ENCODE measurements at places on chromosomes 7 and 10. TPM values are rescaled to one million over a fixed set of nuclear protein-coding genes. Genes with fewer than 3 reads are reported as not detected.
A peak's percentile ranks its signal among the peaks of the same experiment; 100 is the strongest.

- no peaks in the 10 kb centered on the region for H3K36me3 ChIP-seq
- H3K4me1 ChIP-seq, result peaks cover 25% of the 10 kb centered on the region
- H3K27me3 ChIP-seq, result no peaks in the 10 kb centered on the region
These were observed 137.7 kb downstream of the SEMA3C start for GRCh38 chr7:80781146-80781545.

FAM221A gene
- 3.2 TPM for total RNA-seq

- no peak overlapping the region for H3K4me3 ChIP-seq
- peaks cover 56% of the 10 kb centered on the region for H3K4me1 ChIP-seq
- no peak for ATAC-seq
- H3K27me3 ChIP-seq, result no peaks in the 10 kb centered on the region
- H3K27ac ChIP-seq, result no peak overlapping the region
These were observed 65.4 kb upstream of the STEAP1B start for GRCh38 chr7:22565315-22565811.

ZNF485 gene
- total RNA-seq, result 2.2 TPM

GRCh38 chr7:113460067-113460466 is 341.7 kb upstream of the SMIM30 start:
- no peaks in the 10 kb centered on the region for H3K4me1 ChIP-seq
- H3K27me3 ChIP-seq, result no peaks in the 10 kb centered on the region
- no peak overlapping the region for H3K4me3 ChIP-seq
- no peak for ATAC-seq
- H3K36me3 ChIP-seq, result no peaks in the 10 kb centered on the region

UCN3 gene
- not detected for total RNA-seq

VKORC1L1 gene
- 20.4 TPM for total RNA-seq

DNA sequence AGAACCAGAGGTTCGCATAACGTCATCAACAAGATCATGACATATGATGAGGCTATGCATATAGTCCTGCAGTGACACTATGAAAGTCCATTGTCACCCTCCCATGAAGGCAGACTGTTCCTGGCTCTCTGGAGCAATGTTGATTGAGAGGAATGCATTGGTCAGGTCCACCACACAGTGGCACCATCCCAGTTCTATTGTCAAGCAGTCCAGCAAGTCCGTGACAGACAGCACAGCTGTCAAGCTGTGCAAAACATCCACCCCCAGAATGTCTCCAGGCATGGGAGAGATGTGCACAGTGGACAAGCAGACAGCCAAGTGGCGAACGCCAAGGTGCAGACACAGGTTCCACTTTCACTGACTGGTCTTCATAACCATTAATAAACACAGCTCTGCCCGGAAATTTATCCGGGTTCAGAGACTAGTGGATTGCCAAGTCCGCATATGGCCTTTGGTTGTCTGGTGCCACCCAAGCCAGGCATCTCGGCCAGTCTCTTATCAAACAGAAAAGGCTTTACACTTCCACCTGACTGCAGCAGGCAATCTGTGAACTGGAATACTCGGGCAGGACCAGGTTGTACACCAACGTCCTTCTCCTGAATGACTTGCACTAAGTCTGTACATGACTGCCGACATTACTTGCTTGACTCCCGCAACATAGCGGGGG is 7.2 kb downstream of the RNF133 start:
- no peak overlapping the region for H3K4me3 ChIP-seq
- no peaks in the 10 kb centered on the region for H3K27me3 ChIP-seq
- no peaks in the 10 kb centered on the region for H3K4me1 ChIP-seq

TAS2R16 gene
- total RNA-seq, result not detected

- H3K27me3 ChIP-seq, result peaks cover 6% of the 10 kb centered on the region
- no peak overlapping the region for H3K4me3 ChIP-seq
- no peak overlapping the region for H3K27ac ChIP-seq
- H3K4me1 ChIP-seq, result no peaks in the 10 kb centered on the region
- no peak for ATAC-seq
These were observed 27.4 kb downstream of the FGF8 start for GRCh38 chr10:101748496-101748895.

GRCh38 chr10:24952707-24953645 is 570 bp upstream of the PRTFDC1 start:
- H3K27ac ChIP-seq, result peak overlapping the region; percentile 88
- no peaks in the 10 kb centered on the region for H3K4me1 ChIP-seq
- H3K27me3 ChIP-seq, result no peaks in the 10 kb centered on the region
- peak; percentile 60 for ATAC-seq
- no peaks in the 10 kb centered on the region for H3K36me3 ChIP-seq
- peak overlapping the region; percentile 81 for H3K4me3 ChIP-seq

FKBP6 gene
- not detected for total RNA-seq

FAM13C gene
- total RNA-seq, result 26.9 TPM

DNA sequence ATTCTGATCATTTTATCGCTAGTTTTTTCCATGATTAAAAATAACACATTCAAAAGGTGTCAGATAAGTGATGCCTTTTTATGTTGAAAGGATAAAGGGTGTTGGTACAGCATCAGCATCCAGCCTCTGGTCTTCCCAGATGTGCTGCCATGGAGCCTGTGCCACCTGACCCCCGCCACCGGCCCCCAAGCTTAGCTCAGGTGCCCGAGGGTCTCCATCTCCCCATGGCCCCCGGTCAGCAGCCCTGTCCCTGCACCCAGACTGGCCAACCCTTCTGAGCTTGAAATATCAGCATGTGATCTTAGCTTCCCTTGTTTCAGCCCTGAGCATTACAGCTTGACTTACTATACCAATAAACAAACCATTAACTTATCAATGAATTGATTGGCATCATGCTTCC is 24.6 kb downstream of the PFKP start:
- ATAC-seq, result no peak
- H3K4me3 ChIP-seq, result no peak overlapping the region
- peaks cover 52% of the 10 kb centered on the region for H3K4me1 ChIP-seq
- H3K27ac ChIP-seq, result no peak overlapping the region
- no peaks in the 10 kb centered on the region for H3K27me3 ChIP-seq

DNA sequence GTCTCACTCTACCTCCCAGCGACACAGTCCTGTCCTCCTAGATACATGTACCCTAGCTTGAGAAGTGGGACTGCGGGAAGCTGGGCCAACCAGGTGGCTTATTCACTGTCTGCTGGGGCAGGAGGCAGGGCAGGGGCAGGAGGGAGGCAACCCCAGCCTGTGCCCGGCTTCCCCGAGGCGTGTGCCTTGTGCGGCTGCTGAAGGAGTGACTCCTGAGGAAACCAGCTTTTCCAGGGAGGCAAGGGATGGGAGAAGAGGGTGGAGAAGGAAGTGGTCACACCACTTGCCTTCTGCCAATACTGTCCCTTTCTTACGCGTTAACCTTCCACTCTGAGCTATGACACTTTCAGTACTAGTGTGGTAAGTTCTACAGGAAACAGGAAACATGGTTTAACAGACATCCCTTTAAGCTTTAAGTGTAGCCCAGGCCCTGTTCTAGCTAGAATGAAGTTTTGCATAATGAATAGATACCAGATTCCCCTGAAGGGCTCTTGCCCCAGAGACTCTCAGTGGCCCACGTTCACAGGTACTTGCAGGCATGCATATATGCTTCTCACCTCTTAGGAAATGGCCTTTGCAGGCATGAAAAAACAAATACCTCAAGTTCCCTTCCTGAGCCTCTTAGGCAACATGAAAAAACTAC is 40.6 kb downstream of the SYPL1 start:
- no peaks in the 10 kb centered on the region for H3K36me3 ChIP-seq
- H3K4me3 ChIP-seq, result no peak overlapping the region
- H3K27me3 ChIP-seq, result no peaks in the 10 kb centered on the region
- H3K27ac ChIP-seq, result peak overlapping the region; percentile 17
- peaks cover 15% of the 10 kb centered on the region for H3K4me1 ChIP-seq
- ATAC-seq, result peak; percentile 44

DNA sequence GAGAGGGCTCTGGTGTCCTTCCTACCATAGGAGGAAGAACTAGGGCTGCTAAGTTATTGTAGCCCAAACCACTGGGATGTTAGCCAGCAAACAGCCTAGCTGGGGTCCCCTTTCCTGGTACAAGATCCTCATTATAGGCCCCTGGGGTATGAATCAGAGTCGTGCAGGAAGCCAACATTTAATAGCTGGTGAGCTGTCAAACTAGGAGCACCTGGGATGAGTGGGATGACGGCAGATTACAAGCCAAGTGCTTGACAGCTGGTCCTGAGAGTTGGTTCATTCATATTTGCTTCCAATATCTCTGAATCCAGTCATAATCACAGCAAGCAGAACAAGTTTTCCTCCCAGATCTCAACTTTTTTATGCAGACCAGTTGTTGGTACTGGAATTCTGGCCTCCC is 25.1 kb upstream of the DNAJB12 start:
- H3K4me3 ChIP-seq, result no peak overlapping the region
- ATAC-seq, result no peak
- no peak overlapping the region for H3K27ac ChIP-seq
- no peaks in the 10 kb centered on the region for H3K4me1 ChIP-seq

PNLIPRP3 gene
- total RNA-seq, result not detected

DNA sequence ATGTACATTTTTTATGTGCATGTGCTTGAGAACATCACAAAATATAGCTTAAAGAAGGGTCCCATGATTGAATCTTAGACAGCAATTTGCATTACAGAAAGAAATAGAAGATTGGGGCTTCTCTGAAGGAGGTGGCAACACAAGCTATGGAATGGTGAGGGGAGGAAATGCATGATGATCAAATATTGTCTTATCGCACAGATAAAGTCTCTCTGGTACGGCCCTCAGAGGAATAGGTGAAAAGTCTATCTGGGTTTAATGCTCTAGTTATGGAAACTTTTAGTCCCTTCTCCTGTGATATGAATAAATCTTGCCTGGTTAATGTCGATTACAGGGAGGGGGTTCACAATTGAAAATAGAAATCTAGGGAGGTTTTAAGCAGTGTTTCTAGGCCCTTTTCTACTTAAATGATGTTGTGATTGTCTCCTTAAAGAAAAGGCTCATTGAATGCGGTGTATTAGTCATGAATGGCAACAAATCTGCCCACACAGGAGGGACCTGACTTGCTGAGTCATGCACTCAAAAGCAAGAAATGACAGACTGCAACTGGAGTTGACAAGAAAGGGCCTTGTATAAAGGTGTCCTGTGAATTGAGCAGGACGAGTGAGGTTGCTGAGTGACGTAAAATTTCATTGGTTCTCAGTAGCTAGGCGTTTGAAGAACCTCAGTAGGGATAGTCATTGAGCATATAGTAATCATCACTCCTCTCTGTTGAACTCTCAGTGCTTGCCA is 133.4 kb upstream of the CSTF2T start:
- ATAC-seq, result no peak
- no peaks in the 10 kb centered on the region for H3K36me3 ChIP-seq

NUTM2A gene
- total RNA-seq, result 2.2 TPM

DNA sequence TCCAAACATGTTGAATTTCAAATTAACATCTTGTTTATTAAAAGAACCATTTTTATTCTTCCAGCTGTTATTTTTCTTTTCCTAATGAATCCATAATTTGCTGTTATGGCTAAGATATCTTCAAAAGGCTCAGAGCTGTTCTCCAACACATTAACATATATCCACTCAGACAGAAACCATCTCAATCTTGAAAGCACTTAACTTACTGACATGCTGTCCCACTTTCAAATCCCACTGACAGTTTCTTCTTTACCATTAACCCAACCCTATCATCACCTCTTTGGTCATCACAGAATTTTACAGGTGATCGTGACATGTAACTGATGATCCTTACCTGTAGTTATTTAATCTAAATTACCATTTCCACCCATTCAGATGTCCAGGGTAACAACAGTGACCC is 75.5 kb upstream of the AFAP1L2 start:
- peaks cover 23% of the 10 kb centered on the region for H3K4me1 ChIP-seq
- no peak for ATAC-seq
- H3K27me3 ChIP-seq, result no peaks in the 10 kb centered on the region
- H3K27ac ChIP-seq, result peak overlapping the region; percentile 39
- no peak overlapping the region for H3K4me3 ChIP-seq

CC2D2B gene
- total RNA-seq, result 1.9 TPM

- H3K4me3 ChIP-seq, result no peak overlapping the region
- ATAC-seq, result no peak
- H3K4me1 ChIP-seq, result no peaks in the 10 kb centered on the region
- no peaks in the 10 kb centered on the region for H3K27me3 ChIP-seq
These were observed 1139.4 kb downstream of the XPNPEP1 start for GRCh38 chr10:108783897-108784296.

GRCh38 chr7:92769844-92770243 is 66.5 kb downstream of the CDK6 start:
- H3K27me3 ChIP-seq, result no peaks in the 10 kb centered on the region
- H3K27ac ChIP-seq, result no peak overlapping the region
- H3K4me1 ChIP-seq, result peaks cover 25% of the 10 kb centered on the region
- H3K36me3 ChIP-seq, result no peaks in the 10 kb centered on the region

DNA sequence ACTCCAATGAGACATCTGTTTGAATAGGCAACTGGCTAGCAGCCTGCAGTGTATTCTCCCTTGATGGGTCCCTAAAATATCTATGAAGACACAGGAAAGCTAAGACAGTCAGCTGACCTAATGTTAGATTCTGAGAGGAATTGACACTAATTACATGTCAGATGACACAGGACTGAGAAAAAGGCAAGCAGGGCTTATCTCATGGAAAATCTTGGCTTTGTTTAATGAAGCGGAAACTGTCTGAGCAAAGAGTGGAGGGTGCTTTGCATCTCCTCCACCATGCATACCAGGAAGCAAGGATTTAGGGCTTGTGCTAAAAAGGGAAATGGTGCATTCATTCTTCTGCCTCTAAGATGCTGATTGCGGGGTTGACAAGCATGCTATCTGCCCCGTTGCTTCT is 135.5 kb upstream of the GLI3 start:
- ATAC-seq, result no peak
- H3K27me3 ChIP-seq, result no peaks in the 10 kb centered on the region
- H3K4me1 ChIP-seq, result no peaks in the 10 kb centered on the region
- no peaks in the 10 kb centered on the region for H3K36me3 ChIP-seq
- H3K4me3 ChIP-seq, result no peak overlapping the region

GRCh38 chr7:19249281-19249680 is 104.1 kb upstream of the FERD3L start:
- no peak overlapping the region for H3K4me3 ChIP-seq
- no peaks in the 10 kb centered on the region for H3K4me1 ChIP-seq
- H3K27me3 ChIP-seq, result no peaks in the 10 kb centered on the region
- no peak overlapping the region for H3K27ac ChIP-seq

DNA sequence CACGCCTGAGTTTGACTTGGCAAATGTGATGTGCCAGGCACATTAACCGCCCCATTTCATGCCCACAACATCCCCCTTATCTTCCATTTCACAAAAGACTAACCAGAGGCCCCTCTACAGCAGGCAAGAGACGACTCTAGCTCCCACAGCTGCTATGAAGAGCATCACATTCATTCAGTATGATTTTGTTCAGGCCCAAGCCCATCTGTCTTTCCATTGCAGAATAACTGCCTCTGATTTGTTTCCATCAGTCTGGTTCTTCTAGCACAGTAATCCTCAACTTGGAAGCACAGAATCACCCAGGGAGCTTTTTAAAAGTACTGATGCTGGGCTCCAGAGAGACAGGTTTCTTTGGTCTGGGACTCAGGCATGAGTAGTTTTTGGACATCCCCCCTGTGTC is 169.7 kb downstream of the NEURL1 start:
- H3K27ac ChIP-seq, result no peak overlapping the region
- peaks cover 16% of the 10 kb centered on the region for H3K36me3 ChIP-seq
- H3K4me1 ChIP-seq, result peaks cover 15% of the 10 kb centered on the region
- no peak for ATAC-seq

All from gastroesophageal sphincter (tissue), 4 donors.